ENCODE measurements at places on chromosomes 16 and 17.
A peak's percentile ranks its signal among the peaks of the same experiment; 100 is the strongest.

DNA sequence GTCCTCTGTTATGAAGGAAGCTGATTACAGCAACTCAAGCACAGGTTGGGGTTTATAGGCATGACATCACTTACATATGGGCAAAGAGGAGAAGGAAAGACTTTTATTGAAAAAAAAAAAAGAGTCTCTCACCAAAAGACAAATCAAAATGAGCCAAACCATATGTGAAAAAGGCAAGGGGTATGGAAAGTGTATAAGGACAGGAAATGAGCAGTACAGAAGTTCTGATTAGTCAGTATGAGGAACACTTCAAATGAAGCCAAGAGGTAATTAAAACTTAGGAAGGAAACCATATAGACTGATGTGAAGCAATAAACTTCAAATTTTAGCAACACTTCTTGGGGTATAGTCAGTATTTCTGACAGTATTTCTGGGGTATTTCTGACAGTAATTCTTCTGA, 1372.6 kb downstream of the CDH11 start:
- DNase-seq: no peak

GRCh38 chr17:78269955-78270381, 38.5 kb downstream of the TMEM235 start:
- DNase-seq: no peak

GRCh38 chr17:39014044-39014794, 47.0 kb upstream of the FBXO47 start:
- DNase-seq: peak; percentile 81

GRCh38 chr16:31271621-31272190, 11.9 kb downstream of the ITGAM start:
- no peak for DNase-seq

GRCh38 chr16:47715442-47716083, 254.4 kb downstream of the PHKB start:
- peak; percentile 15 for DNase-seq

DNA sequence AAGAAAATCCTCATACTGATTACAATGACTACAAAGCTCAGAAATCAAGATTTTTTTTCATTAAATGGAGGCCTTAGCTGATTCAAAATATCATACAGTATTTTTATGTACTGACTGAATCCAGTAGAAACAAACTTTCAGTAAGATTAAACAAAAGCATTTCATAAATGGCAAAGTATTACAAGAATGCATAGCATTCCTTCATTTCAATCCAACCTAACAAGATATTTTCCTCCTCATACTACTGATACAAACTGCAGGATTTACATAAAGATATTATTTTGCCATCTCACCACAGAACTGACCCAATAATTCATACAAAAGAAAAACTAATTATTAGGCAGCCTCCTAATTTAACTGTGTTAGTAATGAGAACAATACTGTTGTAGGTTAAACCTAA, 6.2 kb upstream of the KANSL1 start:
- DNase-seq: peak; percentile 23

DNA sequence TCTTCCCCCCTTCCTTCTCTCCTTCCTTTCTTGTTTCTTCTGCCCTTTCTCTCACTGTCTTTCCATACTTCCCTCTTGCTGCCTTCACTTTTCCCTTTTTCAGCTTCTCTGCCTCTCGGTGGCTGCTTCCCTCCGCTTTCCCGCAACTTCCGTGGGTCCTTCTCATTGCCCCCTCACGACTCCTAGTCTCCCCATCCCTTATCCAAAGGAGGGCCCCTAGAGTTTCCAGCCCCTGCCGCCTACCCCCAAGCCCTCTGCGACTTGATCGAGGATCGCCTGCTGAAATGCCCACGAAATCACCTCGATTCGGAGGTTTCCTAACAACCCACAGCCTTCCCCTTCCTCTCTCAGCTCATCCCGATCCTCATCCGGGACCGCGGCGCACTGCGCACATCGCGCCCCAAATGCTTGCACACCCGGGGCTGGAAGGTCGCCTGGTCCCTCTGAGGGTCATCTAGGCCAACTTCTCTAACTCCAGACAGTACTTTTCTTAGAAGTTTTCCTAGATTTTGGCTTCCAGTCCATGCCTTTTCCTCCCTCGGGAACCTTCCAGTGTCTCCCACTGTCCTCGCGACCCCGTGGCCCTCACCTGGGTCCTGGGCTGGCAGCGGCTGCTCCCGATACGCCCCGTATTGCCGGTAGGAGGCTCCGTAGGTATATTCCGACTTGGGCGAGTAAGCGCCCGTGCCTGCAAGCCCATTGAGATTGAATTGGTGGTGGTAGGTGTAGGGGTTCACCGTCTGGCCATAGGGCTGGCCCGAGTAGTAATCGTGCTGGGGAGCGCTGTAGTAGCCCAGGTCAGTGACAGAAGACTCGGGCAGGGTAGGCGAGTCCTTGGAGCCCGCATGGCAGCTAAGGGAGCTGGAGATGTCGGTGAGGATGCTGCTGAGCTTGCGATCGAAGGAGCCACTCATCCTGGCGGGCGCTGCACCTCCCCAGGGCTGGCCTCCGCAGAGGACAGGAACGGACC, 654 bp downstream of the DLX3 start:
- DNase-seq: no peak

GRCh38 chr16:66254106-66254505, 112.4 kb upstream of the CDH5 start:
- DNase-seq: no peak

DNA sequence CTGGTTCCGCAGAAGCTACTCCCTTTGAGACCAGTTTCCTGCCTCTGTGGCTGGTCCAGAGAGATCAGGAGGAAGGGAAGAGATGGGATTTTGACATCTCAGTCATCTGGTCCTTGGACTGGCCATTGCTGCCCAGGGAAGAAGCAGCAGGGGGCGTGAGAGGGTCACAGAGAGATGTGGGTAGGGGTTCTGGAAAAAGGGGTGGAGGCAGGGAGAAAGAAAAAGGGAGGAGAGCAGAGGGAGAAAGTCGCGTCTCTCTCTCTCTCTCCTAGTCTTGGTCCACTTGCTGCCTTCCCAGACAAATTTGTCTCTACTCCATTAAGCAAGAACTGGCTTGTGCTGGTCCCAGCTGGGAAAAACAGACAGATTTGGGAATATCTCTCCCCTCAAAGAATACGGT, 4.4 kb downstream of the SHBG start:
- DNase-seq: peak; percentile 56

DNA sequence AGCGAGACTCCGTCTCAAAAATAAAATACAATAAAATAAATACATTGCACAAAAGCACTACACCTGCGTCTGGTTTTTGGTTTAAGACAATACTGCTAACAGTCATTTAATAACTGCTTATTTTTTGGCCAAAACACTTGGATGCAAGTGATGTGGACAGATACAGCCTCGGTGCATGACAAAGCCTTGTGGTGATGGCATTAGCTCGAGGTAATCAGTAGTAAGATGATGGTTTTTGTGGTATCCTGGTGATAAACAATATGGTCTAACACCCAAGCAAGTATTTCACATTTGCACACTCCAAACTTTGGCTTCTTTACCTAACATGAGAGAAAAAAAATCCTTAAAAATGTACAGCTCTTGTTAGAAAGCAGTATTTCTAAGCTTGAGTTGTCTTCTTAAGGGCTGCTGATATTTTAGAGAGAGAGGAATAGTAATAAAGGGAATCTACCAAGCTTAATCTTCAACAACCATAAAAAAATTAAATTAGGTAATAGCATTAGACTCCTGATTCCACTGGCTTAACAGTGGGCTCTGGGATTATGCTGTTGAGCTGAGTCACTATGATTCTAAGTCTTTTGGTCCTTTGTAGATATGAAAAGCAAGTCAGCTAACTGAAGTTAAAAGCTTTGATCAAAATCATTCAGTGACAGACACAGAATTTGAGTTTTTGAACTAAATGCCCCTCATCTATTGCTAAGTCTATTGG, 111.1 kb downstream of the VPS53 start:
- peak; percentile 84 for DNase-seq

DNA sequence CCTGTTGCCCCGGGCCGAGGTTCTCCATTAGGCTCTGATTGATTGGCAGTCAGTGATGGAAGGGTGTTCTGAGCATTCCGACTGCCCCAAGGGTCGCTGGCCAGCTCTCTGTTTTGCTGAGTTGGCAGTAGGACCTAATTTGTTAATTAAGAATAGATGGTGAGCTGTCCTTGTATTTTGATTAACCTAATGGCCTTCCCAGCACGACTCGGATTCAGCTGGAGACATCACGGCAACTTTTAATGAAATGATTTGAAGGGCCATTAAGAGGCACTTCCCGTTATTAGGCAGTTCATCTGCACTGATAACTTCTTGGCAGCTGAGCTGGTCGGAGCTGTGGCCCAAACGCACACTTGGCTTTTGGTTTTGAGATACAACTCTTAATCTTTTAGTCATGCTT, 74.2 kb downstream of the HAPSTR1 start:
- DNase-seq: no peak

- DNase-seq: no peak
Observed at GRCh38 chr17:8776248-8776647, 17.9 kb upstream of the SPDYE4 start.

DNA sequence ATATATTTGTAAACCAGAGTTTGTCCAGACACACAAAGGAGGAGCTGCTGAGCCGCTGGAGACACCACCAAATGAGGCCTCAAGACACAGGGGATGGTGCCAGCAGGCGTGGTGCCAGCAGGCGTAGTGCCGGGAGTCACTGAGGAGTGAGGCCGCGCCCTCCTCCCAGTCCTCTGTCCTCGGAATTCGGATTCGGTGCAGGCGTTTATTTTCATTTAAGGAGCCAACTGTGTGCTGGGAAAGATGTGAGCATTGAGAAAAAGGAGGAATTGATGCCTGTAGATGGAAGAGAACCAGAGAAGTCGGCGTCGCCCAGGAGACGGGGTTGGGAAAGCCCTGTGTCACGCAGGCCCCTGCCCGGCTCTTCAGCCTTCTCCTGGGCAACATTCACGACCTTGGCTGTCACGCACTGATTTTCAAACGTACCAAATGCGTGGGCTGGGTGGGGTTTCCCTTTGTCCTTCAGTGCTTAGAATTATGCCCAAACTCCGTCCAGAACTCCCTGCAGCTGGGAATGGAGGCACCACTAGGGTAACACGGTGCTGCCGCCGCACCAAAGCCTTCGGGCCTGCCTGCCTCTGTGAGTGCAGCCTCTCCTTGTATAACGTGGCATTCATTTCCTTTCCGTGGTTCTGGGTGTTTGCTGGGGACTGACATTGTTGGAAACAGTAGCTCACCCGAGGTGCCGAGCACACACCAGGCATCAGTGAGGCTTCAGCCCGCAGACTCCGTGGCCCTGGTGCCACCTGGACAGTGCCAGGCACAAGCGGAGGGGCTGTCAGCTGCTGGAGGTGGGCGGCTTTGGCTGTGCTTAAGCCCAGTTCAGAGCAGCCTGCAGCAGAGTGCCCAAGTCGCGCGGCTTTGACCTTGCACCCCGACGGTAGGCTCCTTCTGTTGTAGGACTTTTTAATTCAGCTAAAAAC, 49.0 kb upstream of the CHMP6 start:
- DNase-seq: no peak

DNA sequence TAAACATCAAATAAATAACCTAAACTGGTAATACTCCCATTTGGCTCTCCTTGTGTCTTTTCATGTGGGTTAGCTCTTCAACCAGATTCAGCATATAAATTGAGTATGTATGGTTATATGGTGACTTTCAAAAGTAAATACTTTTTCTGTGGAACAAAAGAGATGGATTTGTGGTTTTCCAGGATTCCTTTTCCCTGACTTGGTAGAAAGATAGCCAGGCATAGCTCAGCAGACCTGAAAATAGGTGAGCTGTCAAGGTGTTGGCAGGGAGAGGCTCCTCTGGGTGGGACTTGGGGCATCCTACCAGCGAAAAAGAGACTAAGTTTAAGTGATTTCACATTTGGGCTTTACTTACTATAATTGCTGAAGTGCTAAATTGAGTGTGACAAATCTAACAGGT, 80.3 kb downstream of the FTO start:
- peak; percentile 40 for DNase-seq

DNA sequence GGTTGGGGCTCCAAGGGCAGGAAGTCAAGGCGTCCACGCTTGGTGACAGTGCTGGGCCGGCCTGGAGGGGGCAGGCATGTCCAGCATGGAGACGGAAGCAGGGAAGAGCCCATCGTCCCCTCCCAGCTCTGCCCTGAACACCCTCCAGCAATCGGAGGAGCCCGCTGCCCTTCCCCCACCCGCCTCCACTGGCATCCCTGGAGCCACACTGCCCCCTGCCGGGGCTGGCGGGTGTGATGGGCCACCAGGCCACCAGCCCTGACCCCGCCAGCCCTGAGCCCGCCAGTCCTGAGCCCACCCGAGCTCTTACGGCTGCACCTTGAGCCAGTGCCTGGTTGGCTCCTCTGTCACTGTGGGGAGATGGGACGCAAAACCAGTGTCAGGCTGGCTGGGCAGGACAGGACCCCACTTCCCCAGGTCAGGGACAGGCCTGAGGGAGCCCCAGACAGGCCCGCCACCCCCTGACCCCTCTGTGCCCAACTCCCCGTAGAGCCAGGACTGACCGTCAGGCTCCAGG, 4.1 kb upstream of the CDH15 start:
- DNase-seq: peak; percentile 50

DNA sequence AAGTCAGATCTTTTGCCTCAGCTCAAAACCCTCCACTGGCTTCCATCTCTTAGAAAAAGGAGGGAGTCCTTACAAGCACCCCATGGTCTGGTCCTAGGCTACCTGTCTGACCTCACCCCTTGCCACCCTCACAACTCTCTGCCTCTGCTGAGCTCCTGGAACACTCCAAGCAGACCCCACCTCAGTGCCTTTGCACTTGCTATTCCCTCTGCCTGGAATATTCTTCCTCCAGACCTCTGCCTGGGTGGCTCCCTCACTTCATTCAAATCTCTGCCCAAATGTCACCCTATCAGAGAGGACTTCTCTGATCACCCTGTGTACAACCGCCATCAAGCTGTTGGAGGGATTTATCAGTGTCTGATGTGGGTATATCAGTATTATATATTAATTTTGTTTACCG, 37.4 kb downstream of the PMFBP1 start:
- DNase-seq: no peak

- DNase-seq: no peak
Observed at GRCh38 chr17:50130559-50131305, 772 bp upstream of the SAMD14 start.

DNA sequence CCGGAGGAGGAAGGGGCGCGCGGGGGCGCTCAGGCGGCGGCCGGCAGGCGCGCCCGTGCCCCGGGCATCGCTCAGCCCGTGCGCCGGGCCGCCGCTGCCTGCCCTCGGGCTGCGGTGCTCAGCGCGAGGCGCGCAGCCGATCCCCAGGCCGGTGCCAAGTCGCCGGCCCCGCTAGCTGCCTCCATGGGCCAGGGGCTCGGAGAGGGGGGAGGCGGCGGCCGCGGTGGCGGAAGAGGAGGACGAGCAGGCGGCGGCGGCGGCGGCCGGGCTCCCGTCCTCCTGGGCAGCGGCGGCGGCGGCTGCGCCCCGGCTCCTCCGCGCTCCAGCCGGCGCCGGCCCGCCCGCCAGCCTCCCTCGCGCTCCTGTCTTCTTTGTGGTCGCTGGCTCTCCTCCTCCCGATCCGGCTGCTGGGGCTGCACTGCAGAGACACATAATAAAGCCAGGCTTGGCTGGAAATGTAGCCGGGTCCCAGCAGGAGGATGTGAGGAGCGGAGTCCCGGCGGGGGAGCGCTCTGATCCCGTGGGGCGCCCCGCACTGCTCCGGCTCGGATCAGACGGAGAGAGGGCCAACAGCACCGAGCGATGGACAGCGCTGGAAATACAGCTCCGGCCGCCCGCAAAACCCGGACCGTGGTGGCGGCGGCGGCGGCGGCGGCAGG, 889 bp upstream of the ZNF423 start:
- peak; percentile 66 for DNase-seq

GRCh38 chr17:4591529-4591928, 7.2 kb downstream of the SMTNL2 start:
- DNase-seq: peak; percentile 35

Measured in amniotic epithelial cell (primary cell).